Stimulated activated naive CD4-positive, alpha-beta T cell (primary cell): ENCODE measurements at places on chromosomes 13 and 19.
A peak's percentile ranks its signal among the peaks of the same experiment; 100 is the strongest.

DNA sequence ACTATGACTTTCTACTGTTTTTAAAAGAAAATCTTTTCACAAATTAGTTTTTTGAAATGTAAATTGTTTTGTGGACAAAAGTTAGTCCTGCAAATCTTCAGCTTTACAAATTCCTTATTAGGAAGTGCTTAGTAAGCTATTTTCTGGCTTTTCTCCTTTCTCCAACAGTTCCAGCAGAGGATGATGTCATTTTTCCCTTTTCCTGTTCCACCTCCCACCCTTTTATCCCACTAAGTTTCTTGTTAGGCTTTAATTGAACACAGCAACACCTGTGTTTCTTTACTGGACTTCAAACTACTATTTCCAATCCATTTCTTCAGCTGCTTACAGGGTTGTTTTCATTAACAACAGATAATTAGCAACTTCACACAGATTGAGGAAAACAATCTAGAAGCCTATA lies 389.2 kb downstream of the NDFIP2 start:
- DNase-seq, result no peak

GRCh38 chr19:55486043-55486970 lies 1.3 kb downstream of the NAT14 start:
- no peak for DNase-seq

- DNase-seq, result no peak
Measured at GRCh38 chr19:8630796-8631424, 477 bp downstream of the NFILZ start.

- no peak for DNase-seq
Measured at GRCh38 chr19:12695514-12695913, 917 bp downstream of the FBXW9 start.

- no peak for DNase-seq
Measured at GRCh38 chr13:52743988-52744387, 4.4 kb upstream of the CNMD start.

DNA sequence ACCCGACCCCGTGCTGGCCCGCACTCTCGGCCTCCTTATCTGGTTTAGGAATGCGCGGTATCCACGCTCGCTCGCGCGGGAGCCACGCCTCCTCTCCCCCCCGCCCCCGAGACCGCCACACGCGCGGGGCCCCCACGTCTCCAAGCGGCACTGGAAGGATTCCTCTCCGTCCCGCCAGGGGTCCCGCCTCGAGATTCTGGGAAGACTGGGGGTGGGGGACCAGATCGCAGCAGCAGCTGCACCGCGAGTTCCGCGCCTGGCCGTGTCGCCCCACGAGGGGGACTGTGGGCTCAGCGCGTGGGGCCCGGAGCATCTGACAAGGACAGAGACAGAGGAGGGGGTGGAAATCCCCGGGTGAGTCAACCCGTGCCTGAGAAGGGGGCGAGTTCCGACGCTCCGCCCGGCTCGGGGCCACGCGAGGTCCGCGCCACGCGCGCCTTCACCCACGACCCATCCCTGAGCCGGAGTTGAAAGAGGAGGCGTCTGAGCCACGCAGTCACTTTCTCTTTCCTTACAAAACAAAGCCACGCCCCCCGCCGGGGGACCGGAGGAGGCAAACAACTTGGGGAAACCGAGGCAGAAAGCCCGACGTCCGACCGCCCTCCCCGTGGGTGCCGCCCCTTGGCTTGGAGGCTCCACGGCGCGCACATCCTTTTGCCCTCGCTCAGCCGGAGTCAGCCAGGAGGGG lies 814 bp downstream of the S1PR2 start:
- DNase-seq, result peak; percentile 52

DNA sequence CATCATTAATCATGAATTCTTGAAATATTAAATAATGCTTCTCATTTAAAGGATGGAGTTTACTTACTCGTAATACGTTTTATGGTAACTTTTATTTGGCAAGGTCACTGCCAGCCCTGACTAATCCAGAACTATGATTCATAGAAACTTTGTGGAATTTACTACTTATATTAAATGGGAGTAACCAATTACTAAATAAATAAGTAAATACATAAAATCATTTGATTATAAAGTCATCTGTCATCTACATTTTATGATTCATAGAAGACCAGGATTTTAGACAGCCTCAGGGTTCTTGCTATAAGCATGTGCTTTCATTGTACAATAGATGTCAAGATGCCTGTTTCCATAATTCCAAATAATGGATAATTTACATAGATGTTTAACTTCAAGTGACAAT lies 611.1 kb downstream of the TBC1D4 start:
- DNase-seq, result no peak

DNA sequence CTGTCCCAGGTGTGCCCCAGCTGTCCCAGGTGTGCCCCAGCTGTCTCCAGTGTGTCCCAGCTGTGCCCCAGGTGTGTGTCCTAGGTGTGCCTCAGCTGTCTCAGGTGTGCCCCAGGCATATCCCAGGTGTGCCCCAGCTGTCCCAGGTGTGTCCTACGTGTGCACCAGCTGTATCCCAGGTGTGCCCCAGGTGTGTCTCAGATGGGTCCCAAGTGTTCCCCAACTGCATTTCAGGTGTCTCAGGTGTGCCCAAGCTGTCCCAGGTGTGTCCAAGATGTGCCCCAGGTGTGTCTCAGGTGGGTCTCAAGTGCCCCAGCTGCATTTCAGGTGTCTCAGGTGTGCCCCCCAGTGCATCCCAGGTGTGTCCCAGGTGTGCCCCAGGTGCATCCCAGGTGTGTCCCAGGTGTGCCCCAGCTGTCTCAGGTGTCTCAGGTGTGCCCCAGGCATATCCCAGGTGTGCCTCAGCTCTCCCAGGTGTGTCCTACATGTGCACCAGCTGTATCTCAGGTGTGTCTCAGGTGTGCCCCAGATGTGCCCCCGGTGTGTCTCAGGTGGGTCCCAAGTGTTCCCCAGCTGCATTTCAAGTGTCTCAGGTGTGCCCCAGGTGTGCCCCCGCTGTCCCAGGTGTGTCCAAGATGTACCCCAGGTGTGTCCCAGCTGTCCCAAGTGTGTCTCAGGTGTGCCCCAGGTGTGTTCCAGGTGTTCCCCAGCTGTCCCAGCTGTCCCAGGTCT lies 1.3 kb upstream of the GRK1 start:
- no peak for DNase-seq

- no peak for DNase-seq
Measured at GRCh38 chr19:29531458-29532025, 5.7 kb downstream of the VSTM2B start.

DNA sequence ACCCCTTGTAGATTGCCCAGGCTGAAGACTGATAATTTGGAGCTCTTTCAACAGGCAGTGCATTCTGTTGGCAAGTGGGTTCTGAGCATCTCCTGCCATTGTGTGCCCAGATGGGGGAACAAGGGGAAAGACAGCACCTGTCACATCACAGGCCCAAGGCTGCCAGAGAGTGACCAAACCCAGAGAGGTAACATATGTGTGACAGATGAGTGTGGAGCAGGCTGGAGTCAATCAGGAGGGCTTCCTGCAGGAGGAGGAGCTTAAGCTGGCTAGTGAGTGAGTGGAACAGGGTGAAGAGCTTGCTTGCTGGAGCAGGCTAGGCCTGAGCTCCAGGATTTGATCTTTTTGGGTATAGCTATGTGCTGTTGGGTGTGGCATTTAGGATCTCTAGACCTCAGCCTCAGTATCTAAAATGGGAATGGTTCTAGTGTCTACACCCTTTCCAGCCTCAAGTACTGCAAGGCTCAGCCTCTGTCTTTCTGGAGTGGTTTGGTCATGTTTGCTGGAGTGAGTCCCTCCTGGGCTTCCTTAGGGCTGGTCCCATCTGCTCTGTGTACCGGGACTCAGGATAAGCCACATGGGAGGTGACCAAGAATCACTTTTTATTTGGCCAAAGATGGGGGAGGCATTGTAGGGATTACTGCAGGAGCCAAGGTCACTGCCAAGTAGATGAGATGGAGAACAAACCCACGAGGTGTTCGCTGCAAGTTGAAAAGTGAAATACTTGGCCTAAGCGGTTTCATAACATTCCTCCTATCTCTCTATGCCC lies 152.4 kb upstream of the TSHZ3 start:
- no peak for DNase-seq

- no peak for DNase-seq
Measured at GRCh38 chr13:72383646-72384045, 343.8 kb downstream of the MZT1 start.

DNA sequence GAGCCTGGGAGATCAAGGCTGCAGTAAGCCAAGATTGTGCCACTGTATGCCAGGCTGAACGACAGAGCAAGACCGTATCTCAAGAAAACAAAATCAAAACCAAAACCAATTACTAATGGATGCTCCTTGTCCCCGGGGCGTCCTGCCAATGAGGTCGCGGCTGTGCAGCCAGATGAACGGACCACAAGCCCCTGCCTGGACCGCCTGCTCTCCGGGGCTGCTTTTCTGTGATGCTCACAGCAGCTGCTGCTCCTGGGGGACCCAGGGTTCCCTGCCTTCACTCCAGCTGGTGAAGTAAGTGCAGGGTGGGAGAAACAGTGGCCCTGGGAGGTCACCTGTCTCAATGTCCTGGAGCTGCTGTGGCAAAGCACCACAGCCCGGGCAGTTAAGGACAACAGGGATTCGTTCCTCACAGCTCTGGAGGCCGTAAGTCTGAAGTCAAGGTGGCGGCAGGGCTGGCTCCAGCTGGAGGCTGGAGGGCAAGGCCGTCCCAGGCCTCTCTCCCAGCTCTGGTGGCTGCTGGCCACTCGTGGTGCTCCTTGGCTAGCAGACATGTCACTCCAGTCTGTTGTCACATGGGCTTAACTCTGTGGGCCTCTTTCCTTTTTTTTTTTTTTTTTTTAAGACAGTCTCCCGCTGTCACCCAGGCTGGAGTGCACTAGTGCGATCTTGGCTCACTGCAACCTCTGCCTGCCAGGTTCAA lies 10.1 kb downstream of the COPE start:
- DNase-seq, result no peak
